ENCODE measurements at places on chromosomes 2 and 18.

DNA sequence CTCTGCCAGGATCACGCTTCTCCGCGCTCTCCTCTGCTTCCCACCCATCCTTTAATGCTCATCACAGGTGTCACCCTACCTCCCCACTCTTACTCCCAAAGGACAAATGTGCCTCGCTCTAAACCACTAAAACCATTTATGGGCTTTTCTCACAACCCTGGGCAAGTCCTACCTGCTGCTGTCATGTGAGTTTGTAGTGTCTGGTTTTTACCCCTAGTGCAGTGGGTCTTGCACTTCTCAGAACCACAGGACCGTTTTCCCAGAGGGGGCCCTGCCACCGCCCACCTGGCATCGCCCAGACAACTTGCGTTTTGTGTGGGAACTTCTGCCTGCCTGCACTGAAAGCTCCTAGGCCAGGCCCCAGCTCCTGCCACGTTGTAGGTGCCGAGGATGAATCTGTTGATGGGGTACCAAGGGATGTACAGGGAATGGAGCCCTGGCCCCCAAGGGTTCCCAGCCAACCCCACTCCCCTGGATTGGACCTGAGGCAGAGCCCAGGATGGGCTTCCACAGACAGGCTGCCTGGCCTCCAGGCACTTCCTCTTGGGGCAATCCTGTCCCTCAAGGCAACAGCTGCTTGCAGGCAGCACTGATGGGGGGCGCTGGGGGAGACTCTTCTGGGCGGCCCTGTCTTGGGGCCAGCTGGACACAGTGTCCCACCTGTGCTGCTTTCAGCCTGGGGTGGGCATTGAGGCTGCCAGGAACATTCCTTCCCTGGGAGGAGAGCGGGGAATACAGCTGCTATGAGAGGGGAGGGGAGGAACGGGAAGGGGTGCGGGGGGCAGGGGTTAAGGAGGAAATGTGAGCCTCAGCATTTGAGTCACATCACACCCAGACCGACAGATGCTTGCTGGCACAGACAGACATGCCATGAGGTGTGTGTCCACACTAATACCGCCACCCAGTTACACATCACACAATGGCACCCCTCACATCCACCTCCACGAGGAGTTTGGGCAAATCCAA lies 176.3 kb downstream of the ZFP36L2 start:
- no peak for DNase-seq

- DNase-seq: peak; percentile 82
Measured at GRCh38 chr2:231714639-231715498, 6.5 kb downstream of the PTMA start.

- DNase-seq: no peak
Measured at GRCh38 chr2:233817995-233818638, 36.2 kb downstream of the HJURP start.

DNA sequence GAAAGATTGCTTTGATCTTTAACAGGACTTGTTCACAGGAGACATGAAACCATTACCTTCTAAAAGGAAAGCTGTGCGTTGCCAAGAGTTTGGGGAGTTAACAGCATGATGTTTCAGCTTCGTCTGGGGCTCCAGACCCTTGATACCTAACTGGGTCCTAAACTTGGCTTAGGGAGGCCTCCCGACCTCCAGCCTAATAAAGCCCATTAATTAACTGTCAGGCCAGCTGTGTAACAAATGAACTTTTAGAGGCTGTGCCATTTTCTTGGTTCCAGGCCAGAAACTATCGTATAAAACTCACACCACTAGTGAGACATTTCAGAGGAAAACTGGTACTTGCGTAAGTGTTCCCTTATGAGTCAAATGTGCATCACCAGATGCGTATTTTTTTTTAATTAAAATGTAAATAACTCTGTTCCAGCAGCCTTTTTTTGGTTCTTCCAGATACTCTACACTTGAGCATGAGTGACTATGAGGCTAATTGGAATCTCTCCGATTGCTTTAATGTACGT lies 236.5 kb downstream of the BCL2 start:
- DNase-seq: no peak

GRCh38 chr2:118658596-118659198 lies 188.8 kb downstream of the EN1 start:
- no peak for DNase-seq
